Esophagus muscularis mucosa (tissue), 4 donors: ENCODE measurements at places on chromosomes 1 and 21.

DNA sequence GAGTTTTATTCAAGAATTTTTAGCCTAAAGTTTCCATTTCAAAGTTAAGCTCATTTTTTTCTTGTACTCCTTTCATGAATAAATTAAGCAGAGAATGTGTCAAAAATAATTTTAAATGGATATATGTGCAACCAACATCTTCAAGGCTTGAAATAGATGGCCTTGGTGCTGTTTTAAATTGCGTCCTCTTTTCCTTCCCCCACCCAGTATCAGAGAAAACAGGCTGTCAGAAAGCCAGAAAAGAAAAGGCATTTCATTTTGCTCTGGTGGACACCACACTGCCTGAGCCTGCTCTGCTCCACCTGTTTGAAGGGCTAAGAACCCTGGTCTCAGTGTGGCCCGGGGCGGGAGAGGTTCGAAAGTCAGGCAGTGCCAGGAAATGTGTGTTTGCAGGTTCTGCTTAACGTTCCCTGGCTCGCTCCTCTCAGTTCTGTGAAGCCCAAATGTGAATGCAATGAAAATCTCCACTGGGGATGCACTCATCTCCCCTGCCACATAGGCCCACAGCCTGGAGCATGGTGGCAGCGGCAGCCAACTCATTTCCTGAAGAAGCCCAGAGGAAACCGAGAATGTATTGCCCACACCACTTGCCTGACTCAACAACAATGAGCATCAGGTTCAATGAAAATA, 134.4 kb downstream of the SDCCAG8 start:
- no peak for DNase-seq

- peak; percentile 89 for DNase-seq
Observed at GRCh38 chr1:30930631-30931173, 22.1 kb upstream of the SDC3 start.

- DNase-seq = no peak
Observed at GRCh38 chr1:204602111-204602579, 83.4 kb downstream of the LRRN2 start.

- no peak for DNase-seq
Observed at GRCh38 chr1:8241417-8242014, 76.4 kb upstream of the SLC45A1 start.

DNA sequence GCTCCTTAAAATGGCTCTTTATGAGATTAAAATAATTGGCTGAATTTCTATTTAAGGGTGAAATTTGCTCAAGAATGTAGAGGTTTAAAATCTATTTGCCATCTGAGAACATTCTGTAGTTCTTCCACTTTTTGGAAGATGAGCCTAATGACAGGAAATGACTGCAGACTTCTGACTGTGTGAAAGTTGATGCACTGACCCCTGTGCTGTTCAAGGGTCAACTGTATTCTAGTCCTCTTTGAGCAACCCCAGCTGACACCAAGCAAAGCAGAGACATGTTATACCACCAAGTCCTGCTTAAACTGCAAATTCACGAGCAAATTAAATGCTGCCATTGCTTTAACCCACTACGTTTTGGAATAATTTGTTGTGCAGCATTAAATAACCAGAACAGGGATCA, 26.6 kb downstream of the DDAH1 start:
- DNase-seq = no peak

DNA sequence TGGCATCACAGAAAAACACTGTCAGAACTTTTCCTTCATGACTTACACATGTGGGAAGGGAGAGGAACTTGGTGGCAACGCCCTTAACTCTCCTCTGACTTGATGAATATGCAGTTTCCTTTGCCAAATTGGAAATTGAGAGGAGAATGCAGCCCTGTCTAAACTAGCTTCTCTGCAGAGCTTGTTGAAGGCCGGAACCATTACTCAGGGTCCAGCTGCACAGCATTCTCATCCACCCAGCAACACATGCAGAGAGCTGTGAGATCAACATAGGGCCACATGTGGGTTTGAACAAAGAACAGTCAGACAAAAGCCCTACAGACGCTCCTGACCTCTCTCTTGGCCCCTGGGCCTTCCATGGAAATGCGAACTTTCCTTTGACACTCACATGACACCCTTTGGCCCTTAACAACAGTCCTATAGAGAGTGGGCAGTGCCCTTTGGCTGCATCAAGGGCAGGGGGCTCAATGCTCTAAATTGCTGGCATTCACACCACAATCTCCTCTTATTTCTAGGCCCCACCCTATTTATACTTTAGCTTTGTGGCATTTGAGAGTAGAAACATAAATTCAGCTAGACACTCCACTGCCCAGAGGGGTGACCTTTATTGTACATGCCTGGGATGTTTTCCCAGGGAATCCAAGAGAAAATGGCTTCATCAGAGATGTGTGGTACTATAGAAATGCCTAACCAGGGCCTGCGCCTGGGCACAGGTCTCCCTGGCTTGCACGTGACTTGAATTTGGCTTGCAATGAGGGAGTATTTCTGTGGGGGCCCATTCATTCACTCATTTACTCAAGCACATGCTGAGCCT, 64.4 kb downstream of the CDC7 start:
- peak; percentile 70 for DNase-seq

DNA sequence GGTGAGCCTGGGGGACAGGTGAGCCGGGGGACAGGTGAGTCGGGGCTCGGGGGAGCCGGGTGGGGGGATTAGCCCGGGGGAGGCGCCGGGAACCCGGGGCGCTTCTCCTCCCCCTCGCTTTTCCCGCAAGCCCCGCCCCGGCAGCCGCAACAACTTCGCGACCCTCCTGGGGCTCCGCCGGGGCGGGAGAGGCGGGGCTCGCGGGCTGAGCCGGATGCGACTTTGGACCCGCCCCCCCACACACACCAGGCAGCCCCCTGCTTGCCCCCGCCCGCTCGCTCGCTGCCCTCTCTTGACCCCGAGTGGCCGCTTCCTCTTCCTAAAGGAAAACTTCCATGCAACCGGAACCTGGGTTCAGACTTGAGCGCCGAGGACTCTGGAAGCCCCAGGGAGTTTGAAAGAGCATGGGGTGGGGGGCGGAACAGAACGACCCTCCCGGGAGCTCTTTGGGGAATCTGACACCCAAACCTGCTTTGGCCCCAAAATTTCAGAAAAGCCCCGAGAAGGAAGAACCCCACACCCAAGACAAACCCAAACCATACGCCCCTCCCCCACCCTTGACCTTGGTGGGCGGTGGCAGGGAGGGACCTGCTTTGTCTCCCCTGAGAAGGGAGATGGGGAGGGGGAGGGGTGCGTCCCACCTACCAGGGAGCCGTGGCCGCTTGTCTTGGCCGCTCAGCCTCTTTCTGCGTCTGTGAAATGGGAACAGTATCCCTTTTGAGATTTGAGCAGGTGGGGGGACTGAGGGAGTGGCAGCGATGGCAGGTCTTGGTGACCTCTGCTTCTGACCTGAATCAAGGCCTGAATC, 550 bp downstream of the ARHGEF16 start:
- DNase-seq = no peak

DNA sequence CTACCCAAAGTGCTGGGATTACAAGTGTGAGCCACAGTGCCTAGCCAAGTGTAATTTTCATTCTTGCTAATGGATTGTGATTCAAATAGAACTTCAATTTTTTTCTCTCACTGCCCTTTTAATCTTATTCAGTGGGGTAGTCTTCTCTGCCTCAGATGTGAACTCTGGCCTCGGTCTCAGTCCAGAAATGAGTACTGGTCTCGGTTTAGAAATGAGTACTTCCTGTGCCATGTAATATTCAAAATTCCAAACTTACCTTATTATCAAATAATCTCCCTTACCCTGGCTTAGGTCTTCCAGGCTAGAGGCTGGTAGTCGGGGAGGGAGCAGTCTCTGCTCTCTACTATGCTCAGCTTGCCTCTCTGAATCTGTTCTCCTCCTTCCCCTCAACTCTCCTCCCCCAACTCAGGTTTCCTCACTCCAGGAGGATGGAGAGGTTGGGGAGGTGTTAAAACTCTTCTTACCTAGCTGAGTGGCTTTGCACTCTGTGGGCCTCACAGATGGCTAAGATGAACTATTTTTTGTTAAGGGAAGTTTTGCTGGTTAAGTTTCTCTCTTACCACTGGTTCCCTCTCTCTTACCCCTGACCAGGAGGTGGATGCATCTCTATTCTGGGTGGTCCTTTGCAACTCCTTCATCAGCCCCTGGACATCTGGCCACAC, 4.8 kb upstream of the SLAMF9 start:
- no peak for DNase-seq

GRCh38 chr1:83017276-83017675, 981.7 kb downstream of the TTLL7 start:
- no peak for DNase-seq

GRCh38 chr21:40733024-40733397, 113.9 kb downstream of the DSCAM start:
- no peak for DNase-seq

- DNase-seq = peak; percentile 17
Observed at GRCh38 chr1:18511149-18511873, 30.6 kb downstream of the KLHDC7A start.

DNA sequence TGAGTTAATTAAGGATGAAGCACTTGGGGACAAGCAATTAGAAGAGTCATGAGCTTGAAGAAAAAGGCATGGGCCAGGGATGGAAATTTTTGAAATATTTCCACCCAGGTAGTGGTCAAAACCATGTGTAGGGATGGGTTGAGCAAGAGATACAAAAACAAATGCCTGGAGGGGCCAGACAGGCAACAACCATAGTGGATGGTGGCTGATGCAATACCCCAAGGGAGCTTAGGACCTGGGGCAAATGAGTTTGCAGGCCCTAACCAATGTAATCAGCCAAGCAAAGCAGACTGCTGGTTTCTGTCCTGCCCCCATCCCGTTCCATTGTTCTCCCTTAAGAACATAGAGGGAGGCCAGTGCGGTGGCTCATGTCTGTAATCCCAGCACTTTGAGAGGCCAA, 119.1 kb upstream of the FGGY start:
- peak; percentile 81 for DNase-seq

- no peak for DNase-seq
Observed at GRCh38 chr1:177873238-177873637, 96.6 kb downstream of the SEC16B start.

- no peak for DNase-seq
Observed at GRCh38 chr1:13751985-13752384, 52.0 kb downstream of the PRDM2 start.

- no peak for DNase-seq
Observed at GRCh38 chr1:243487649-243488227, 231.9 kb downstream of the SDCCAG8 start.

- no peak for DNase-seq
Observed at GRCh38 chr1:91863498-91863897, 22.5 kb downstream of the TGFBR3 start.

GRCh38 chr1:210711825-210712612, 383.3 kb downstream of the HHAT start:
- DNase-seq = no peak

DNA sequence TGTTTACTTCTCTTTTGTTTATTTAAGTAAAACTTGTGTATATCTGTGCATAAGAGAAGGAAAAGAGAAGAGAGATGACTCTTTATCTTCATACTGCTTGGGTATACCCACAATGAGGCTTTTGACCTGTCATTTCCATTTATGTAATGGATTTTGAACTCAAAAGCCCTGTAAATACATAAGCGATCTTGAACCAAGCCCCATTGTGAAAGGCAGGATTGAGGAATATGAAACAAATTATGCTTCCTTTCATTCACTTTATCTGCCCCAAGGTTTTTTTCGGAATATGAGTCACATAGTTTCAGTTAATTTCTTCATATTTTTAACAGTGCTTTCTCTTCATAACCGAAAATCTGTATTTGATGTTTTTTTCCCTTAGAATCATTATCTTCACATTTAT, 21.4 kb downstream of the CNST start:
- no peak for DNase-seq

DNA sequence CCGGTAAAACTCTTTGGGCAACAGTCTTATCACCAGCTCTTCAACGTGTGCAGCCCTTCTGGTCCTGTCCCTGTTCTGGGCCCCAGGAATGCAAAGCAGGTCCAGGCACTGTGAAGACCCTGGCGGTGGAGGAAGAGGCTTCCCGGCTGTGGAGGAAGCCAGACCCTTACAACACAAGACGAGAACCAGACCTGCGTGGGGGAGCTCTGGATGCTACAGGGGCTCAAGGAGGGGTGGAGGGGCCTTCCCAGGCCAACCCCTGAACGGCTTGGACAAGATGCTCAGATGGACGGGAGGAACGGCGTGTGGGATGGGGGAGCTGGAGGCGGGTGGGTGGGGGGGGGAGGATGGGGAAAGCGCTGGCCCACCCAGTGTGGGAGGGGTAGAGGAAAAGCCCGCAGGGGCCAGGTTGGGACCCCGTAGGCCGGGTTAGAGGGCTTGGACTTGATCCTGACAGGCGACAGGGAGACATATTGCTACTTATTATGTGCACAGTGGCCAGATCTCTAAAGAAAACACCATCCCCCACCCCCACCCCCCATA, 5.1 kb upstream of the OLIG2 start:
- DNase-seq = no peak

DNA sequence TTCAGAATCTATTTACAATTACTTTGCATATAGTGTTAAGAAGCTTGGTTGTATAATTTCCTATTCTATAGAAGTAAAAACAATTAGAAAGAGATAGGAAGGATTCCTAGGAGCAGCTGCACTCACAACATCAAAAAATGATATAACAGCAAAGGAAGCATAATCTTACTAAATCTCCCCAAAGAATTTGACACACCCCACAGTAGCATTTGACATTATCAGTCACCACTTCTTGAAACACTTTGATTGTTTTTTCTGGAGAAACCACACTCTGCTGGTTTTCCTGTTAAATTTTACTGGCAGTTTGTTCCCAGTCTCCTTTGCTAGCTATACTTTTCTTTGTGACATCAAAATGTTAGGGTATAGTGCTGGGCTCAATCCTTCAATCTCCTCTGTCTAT, 100.8 kb upstream of the KIAA1614 start:
- no peak for DNase-seq

- DNase-seq = no peak
Observed at GRCh38 chr1:31413405-31414001, 490 bp downstream of the SERINC2 start.

GRCh38 chr1:38098101-38098847, 51.7 kb upstream of the POU3F1 start:
- no peak for DNase-seq

GRCh38 chr1:73930293-73930692, 267.7 kb downstream of the LRRIQ3 start:
- DNase-seq = no peak
